ENCODE measurements at places on chromosomes 6 and 20.

DNA sequence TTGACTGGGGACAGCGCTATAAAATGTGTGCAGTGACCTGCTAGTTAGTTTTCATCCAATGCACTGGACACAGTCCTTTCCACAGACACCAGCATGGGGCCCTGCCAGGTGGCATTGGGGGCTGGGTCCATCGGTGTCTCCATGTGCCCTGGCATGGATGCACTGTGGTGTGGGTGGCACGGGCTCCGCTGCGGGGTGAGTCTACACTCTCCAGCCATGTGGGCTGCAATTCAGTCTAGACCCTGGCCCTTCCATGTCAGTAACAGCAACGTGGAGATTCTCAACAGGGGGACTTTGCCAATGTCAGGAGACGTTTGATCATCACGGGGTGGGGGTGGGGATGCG is 100.0 kb downstream of the RAMACL start:
- no peak for DNase-seq

DNA sequence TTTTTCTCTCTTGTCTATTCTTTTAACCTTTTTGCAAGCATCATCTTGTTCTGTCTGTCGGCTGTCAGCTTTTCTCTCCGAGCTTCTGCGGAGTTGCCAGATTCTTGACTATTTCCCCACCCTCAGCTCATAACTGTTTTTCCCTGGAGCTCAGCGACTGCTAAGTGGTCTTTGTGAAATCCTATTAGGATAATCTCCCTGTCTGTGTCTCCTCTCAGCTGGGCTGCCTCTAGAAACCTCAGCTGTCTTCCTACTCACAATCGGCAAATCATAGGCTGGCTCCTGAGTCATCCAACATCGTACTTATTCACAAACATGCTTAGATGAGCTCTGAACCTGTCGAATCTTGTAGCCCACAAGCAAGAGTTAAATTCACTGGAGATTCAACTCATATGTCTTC is 332.3 kb downstream of the PTPRT start:
- DNase-seq, result no peak

DNA sequence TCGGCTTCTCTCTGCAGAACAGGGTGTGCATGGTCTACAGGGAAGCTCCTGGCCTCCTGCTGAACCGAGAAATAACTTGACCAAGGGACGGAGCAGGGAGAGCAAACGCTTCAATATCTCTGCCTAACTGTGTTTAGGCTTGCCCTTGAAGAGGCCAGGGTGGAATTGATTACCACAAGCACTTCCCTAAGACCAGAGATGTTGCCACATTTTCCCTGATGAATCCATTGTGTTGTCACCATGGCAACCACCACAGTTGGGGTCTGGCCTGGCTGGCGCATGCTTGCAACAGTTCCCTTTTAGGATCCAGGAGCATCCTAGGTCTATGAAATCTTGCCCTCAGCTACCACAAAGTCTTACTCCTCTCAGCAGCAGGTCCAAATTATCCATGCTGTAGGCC is 213.5 kb upstream of the SULF2 start:
- DNase-seq, result peak; percentile 66

DNA sequence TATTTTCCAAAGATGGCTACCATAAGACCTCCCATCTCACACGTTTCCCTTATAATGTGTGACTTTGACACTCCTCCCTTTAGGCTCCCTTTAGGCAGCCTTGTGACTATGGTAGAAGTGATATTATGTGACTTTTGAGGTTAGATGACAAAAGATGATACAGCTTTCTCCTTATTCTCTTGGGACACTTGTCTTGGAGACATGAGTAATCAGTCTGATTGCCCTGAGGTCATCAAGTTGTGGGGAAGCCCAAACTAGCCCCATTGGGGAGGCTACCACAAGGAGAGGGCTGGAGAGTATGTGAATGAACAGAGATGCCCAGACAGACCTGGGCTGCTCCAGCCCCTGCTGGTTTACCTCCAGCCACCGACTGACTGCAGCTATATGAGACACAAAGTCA is 10.6 kb upstream of the DLK2 start:
- no peak for DNase-seq

DNA sequence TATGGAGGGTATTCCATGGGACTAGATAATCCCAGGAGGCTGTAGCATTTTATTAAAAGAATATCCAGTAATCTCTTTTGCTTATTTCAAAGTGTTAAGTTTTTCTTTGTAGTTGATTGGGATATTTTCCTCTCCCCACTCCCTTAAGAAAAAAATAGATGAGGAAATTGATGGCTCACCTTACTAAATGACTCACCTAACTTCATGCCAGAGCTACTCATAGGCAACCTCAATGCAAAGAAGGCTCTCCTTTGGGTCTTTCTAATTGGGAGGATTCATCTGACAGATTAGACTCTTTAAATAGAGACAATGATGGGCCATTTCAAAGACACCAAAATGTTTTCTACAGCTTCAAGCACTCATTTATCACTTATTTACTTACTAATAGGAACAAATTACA is 528.5 kb upstream of the BTBD3 start:
- no peak for DNase-seq

- no peak for DNase-seq
Observed at GRCh38 chr20:1122388-1123315, 4.2 kb downstream of the PSMF1 start.
